ENCODE measurements at places on chromosomes 1 and 21.
A peak's percentile ranks its signal among the peaks of the same experiment; 100 is the strongest.

GRCh38 chr1:59204001-59204400 is 92.9 kb upstream of the FGGY start:
- no peak for DNase-seq

GRCh38 chr1:238485912-238486209 is 595.1 kb upstream of the ZP4 start:
- no peak for DNase-seq

- DNase-seq: no peak
These were observed 24.1 kb downstream of the METTL13 start for GRCh38 chr1:171805395-171806115.

DNA sequence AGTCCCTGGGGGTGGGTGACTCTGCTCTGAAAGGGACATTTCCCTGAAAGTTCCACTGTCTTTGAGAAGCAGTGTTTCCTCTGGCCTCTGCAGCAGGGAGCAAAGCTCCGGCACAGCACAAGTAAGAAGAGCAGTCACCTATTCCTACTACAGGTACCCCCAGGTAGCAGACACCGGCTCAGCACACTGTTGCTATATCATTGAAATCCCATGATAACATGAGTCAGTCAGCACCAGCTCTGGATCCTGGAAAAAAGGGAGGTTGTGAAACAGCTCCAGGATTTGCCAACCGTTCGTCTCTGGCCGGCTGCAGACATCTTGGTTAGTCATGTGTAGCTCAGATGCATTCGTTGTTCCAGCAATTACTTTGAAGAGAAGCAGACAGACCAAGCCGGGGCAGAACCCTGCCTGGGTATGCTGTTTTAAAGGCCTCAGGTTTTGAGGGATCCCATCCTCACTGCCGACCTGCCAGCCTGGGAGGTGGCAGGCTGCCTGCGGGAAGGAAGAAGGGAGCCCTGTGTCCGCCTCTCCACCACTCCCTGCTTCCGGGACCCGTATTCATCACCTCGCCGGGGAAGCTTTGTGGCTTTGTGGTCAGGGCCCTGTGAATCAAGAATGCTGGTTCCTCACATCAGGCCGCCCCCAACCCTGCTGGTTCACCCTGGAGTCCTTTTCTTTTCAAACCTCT is 139.2 kb downstream of the CLIC6 start:
- DNase-seq: peak; percentile 40

DNA sequence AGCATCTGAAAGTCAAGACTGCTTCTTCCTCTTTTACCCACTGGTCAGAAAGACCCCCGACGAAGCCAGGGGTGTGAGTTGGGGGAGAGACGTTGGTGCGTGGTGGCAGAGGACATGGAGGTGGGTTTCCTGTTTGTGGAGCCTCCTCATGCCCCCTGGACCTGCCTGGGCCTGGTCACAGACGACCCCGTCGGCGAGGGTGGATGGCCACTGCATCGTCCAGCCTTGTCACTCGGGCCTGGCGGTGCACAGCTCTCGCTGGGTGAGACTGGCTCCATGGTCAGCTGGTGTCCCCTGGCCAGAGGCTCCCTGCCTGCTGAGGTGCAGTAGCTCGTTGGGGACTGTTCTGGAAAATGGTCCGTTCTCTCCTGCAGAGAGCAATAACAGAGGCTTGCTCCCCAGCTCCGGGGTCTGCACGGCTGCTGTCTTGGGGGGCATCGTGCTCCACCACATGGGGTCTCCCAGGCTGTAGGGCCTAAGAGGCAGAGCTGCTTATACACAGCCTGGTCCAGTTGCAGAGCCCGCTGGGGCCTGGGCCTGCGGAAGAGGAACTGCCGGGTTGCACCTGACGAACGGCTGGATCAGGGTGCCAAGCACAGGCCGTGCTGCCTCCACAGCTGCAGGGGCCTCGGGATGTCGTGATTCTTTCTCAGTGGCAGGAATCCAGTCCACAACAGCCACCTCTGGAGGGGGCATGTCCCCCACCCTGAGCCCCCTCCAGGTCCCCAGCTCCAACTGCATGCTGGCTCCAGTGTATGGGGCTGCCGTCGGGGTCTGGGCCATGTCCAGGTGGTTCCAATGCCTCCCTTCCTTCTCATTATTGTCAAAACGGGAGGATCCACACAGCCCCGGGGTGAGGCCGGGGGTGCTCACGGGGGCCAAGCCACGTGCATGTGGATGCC is 18.0 kb upstream of the ACTRT2 start:
- DNase-seq: no peak

DNA sequence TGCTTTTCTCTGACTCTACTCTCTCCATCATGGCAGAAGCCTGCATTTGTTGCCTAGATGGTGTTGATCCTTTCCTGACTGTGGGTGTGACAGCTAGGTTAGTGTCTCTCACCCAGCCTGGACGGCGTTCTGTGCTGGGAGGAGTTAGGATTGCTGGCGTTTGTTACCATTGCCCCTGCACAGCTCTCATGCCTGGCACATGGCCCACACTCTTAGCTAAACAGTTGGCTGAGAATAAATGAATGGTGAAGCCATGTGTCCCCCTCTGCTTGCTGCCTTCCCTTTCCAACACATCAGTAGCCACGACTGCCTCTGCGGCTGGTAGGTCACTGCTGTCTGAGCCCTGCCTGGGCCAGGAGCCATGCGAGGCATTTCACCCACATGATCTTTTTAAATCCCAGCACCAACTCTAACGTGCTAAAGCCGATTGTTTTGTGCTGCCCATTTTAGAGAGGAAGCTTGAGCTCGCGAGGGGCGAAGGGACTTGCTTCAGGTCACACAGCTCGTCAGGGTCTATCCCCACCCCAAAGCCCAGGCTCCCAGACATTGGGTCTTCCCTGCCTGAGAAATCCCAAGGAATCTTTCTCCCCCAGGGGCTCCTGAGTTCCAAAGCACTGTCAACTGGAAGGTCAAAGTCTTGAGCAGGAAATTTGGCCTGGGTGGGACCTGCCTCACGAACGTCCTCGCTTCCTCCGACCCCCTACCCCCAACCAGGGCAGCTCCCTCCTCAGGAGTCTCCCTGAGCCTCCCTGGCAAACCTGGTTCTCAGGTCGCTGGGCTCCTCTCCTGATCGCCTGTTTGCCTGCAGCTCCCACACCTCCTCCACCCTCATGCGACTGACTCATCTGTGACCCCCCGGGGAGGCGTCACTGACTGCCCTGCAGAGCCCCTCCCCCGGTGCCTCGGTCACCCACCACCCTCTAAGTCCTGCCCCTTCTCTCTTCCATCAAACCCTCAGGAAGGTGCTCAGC is 271.7 kb upstream of the C1orf174 start:
- DNase-seq: no peak

DNA sequence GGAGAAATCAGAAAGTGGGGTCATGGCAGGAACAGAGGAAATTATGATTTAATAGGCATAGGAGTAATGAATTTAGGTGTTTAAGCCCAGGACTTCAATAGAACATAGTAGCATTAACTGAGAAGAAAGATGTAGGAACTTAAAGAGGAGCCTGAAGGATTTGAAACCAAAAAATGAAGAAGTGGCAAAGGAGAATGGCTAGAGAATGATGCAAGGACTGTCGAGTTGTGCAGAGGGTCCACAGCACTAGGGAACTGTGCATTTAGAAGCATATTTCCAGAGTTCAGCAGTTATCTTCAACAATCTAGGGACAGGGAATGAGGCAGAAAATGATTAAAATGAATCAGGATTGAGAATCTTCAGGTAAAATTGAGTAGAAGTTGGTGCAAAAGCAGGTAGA is 328.1 kb upstream of the LYPLAL1 start:
- no peak for DNase-seq

GRCh38 chr21:35940074-35940927 is 120.0 kb downstream of the SETD4 start:
- DNase-seq: no peak

GRCh38 chr1:33225586-33225985 is 30.7 kb upstream of the ZNF362 start:
- no peak for DNase-seq

GRCh38 chr1:241899210-241899609 is 51.2 kb downstream of the EXO1 start:
- no peak for DNase-seq

GRCh38 chr1:56814205-56814604 is 5.0 kb downstream of the FYB2 start:
- DNase-seq: no peak

GRCh38 chr1:160309185-160309557 is 24.2 kb upstream of the PEX19 start:
- DNase-seq: no peak

GRCh38 chr1:22877112-22877915 is 95.4 kb downstream of the LACTBL1 start:
- DNase-seq: no peak

- DNase-seq: no peak
These were observed 106.5 kb downstream of the HLCS start for GRCh38 chr21:36859744-36860501.

- DNase-seq: no peak
These were observed 27.2 kb upstream of the DIP2A start for GRCh38 chr21:46431448-46431847.

DNA sequence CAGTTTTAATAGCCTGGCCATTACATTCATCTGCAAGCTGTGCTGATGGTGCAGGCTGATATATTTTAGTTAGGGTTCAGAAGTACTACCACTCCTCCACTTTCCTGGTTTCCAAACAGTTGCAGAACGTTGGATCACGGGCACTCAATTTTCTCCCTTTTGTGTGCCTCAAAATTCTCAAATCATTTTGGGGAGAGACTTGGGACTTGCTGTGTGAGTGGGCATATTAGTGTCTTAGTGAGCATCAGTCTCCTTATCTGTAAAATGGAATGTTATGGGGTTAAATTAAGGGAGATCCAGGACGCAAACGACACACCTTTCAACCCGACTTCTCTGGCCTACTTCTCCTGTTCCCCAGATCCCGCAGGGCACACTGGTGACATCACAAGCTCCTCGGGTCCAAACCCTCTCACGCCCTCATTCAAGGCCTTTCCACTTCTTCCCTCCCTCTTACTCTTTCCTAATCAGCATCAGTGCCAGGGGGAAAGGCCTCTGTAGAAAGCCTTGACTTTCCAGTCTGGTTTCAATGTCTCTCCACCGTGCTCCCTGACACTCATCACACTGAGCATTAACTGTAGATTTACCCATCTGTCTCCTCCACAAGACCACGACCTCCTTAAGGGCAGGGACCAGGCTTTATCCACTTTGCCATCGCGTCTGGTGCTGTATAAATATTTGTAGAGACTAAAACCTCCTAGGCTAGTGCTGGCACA is 1.2 kb downstream of the PIGP start:
- DNase-seq: no peak

- no peak for DNase-seq
These were observed 102.3 kb downstream of the PDE4B start for GRCh38 chr1:65894738-65895605.

GRCh38 chr1:114290341-114290740 is 136.7 kb upstream of the SYT6 start:
- DNase-seq: no peak

DNA sequence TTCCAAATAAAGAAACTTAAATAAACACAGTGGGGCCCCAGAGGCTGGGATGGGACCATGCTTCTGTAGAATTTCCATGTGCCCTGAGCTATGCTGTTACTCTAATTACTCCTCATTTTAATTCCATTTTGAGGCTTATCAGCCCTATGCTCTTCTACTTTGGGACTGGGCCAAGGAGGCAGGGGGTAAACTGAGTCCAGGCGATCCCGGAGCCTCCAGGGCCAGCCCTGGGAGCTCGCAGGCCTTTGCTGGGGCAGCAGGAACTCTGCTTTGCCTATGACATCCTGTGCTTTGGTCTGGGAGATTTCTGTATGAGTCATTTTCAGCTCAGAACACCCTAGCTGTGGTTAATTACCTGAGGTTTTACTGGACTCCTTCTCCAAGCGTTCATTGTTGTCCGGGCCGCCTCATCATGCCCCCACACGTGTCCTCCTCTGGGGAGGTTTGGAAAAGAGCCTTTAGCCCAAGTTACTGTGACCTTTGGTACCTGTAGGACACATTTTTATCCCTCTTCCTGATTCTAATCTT is 95.7 kb downstream of the RHOU start:
- no peak for DNase-seq

- no peak for DNase-seq
These were observed 67.1 kb downstream of the UBE2T start for GRCh38 chr1:202274611-202275010.

DNA sequence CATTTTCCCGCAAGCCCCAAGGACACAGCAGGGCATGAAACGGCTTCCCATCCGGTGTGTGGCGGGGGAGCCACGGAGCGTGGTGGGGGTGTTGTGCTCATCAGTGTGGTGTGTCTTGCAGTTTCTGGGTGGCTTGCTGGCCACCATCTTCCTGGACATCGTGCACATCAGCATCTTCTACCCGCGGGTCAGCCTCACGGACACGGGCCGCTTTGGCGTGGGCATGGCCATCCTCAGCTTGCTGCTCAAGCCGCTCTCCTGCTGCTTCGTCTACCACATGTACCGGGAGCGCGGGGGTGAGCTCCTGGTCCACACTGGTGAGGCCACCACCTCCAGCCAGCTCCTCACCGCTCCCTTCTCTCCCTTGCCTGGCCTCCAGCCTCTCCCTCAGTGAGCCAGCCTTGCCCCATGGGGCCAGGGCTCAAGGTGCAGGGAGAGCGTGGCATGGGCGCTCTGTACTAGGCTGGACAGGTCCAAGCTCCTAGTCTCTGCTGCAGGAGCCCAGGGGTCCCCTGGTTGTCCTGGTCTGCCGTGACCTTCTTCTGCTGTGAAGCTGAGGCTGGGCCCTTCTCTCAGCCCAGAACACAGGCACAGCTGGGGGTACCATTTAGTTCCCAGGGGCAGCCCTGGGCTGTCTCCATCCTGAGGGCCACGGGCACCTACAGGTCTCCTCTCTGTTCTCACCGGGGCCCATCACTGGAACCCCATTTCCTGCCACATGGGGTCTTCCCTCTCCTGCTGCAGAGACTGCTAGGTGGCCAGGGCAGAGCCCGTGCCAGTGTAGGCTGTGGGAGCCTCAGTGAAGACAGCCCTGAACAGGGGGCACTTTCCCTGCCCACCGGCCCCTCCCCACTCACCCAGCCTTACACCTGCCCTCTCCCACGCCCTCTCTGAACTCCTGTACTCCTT is 12.6 kb downstream of the AGTRAP start:
- no peak for DNase-seq

- no peak for DNase-seq
These were observed 30.1 kb downstream of the ITPKB start for GRCh38 chr1:226708967-226709396.

- no peak for DNase-seq
These were observed 55.6 kb downstream of the CLSTN1 start for GRCh38 chr1:9767964-9768668.

- no peak for DNase-seq
These were observed 44.6 kb upstream of the CLDN14 start for GRCh38 chr21:36524477-36524876.
